Fibroblast of upper back skin (primary cell): ENCODE measurements at places on chromosomes 4 and X.

DNA sequence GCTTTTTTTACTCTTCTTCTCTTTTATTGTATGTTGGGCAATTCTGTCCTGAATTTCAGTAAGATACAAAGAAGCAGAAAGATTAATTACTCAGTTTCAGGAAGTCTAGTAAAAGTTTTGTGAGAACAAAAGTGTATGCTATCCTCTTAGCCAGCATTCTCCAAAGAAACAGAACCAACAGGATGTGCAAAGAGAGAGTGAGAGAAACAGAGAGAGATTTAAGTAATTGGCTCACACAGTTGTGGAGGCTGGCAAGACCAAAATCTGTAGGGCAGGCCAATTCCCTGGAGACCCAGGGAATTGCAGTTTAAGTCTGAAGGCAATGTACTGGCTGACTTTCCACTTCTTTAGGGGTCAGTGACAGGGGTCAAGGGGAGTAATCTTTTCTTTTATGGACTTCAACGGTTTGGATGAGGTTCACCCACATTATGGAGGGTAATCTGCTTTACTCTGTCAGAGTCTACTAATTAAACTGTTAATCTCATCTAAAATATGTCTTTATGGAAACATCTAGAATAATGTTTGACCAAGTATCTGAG, 59.2 kb upstream of the SLC39A8 start:
- DNase-seq = no peak

DNA sequence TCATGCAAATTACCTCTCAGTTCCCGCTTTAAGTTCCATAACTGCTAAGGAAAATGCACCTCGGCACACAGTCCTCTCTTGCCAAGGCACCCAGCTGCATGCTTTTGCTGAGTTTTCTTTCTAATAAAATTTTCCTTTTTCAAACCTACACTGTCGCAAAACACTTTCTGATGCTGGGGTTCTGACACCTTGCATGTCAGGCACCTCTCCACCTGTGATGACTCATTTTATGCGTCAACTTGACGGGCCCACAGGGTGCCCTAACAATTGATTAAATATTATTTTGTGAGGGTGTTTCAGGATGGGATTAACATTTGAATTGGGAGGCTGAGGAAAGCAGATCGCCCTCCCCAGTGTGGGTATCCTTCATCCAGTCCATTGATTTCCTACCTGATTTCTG, 291.0 kb upstream of the STS start:
- DNase-seq = no peak

GRCh38 chr4:33696586-33696985, 2547.7 kb downstream of the ARAP2 start:
- DNase-seq = peak; percentile 8

DNA sequence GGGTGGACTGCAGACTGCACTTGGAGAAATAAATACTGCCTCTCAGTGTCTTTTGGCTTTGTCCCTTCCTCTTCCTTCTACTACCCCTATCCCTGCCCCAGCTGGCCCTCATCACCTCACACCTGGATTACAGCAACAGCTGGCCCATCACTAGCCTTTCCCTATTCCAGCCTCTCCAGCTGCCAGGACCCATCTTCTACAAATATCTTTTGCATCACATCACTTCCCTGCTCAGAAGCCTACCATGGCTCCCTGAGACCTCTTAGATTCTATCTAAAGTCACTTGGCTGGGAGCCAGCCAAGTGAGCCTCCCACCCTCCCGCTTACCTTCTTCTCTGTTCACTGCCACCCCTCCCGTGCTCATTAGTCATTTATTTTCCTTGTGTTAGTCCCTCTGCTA, 66.8 kb downstream of the TSC22D3 start:
- no peak for DNase-seq

GRCh38 chr4:143184217-143184502, 557 bp upstream of the USP38 start:
- DNase-seq = no peak
